BJ (cell line): ENCODE measurements at places on chromosomes 11 and 22.

GRCh38 chr11:45145379-45146071 lies 914 bp upstream of the PRDM11 start:
- DNase-seq, result no peak

GRCh38 chr11:37849706-37850105 lies 1251.7 kb upstream of the RAG2 start:
- no peak for DNase-seq

DNA sequence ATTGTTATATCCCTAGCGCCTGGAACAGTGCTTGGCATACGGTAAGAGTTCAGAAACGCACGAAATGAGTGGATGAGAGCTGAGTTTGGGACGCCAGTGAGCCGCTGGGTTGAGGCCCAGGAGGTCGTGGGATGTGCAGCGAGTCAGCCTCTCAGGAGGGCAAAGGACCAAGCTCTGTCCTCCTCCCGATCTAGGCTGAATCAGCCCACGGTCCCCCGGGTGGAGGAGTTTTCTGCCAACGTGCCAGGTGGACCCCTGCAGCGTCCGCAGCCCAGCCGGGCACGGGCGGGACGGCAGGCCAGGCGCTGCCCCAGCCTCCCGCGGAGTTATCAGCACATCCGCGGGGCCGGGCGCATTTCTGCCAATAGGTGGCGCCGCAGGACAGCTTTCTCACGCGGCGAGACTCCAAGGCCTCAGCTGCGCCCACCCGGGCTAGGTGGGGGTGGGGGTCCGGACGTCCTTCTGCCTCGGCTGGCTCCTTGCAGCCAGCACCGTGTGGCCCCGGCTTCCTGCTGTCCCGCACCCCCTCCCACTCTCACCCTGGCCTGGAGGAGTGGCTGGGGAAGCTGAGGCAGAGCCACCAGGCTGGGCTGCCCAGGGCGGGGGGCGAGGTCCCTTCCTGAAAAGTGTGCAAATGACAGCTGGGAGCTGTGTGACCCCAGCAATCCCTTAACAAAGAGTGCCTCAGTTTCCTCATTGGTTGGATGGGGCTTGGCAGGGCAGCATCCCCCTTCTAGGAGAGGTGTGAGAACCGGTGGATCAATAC lies 2.2 kb upstream of the RPS19BP1 start:
- no peak for DNase-seq

GRCh38 chr11:69039501-69039900 lies 9.2 kb upstream of the TPCN2 start:
- DNase-seq, result no peak

GRCh38 chr11:13134886-13135285 lies 125.8 kb downstream of the RASSF10 start:
- no peak for DNase-seq

DNA sequence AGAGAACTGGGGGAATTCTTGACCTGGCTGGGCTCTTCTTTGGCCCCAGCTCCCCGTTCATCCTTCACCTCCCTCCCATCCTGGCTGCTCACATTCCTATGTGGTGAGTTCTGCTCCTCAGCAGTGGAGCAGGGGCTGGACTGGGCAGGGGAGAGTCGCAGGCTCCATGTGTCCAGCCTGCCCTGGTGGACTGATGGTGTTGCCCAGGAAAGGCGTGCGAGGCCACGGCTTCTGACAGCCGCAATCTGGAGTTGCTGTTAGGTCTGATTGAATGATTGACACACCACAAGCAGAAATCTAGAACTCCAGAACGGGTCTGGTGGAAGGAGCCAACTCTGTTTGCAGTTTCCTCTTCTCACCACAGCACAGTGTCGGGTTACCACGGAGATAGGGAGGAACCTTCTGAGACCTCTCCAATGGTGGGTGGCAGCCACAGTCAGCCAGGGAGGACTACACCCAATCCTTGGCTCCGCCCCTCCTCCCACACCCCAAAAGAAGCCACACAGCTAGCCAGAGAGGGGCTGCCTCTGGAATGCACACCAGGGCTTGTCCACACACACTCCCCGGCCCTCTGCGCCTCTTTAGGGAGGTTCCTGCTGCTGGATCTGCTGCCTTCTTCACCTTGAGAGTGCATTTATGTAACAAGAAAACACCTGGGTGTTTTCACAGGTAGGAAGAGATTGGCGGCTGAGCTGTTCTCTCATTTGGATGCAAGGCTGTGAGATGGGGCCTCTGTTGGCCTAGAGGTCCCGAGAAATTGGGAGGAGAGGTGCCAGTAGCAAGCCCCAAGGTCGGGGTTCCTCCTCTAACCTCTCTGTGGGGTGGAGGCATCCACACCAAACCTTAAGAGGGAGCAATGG lies 56.4 kb upstream of the CD44 start:
- peak; percentile 64 for DNase-seq

- peak; percentile 74 for DNase-seq
Observed at GRCh38 chr11:74820763-74821162, 72.1 kb downstream of the RNF169 start.

- DNase-seq, result no peak
Observed at GRCh38 chr11:63920939-63921417, 4.0 kb upstream of the RCOR2 start.

GRCh38 chr22:47213571-47214230 lies 451.3 kb downstream of the TBC1D22A start:
- DNase-seq, result no peak

GRCh38 chr11:69941546-69942332 lies 122.5 kb upstream of the FGF3 start:
- no peak for DNase-seq

DNA sequence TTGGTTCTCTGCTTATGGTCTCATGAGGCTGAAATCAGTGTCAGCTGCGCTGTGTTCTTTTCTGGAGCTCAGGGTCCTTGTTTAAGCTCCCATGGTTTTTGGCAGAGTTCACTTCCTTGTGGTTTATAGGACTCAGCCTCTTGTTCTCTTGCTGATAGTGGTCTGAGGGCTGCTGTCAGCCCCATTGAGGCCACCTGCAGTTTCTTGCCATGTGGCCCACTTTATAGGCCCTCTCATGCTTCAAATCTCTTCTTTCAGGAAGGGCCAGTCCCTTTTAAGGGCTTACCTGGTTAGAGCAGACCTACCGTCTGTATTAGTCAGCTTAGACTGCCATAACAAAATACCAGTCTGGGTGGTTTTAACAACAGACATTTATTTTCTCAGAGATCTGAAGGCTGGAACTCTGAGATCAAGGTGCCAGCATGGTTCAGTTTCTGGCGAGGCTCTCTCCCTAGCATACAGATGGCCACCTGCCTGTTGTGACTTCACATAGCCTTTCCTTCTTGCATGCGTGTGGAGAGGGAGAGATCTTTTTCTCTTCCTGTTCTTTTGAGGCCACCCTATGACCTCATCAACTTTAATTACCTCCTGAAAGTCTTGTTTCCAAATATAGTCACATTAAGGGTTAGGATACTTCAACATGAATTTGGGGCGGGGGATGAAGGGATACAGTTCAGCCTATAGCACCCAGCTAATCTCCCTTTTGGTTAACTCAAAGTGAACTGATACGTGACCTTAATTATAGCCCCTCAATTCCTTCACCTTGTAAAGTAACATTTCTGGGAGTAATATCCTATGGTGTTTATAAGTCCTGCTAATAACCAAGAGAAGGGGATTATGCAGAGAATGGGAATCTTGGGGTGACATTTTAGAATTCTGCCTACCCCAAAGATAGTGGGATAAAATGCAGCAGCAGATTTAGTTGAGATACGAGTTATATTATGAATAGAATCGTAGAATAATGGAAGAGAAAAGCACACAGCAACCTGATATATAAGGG lies 131.8 kb downstream of the UVRAG start:
- DNase-seq, result no peak

- no peak for DNase-seq
Observed at GRCh38 chr11:77147668-77148321, 19.7 kb downstream of the MYO7A start.

GRCh38 chr22:32951807-32952153 lies 106.4 kb downstream of the SYN3 start:
- no peak for DNase-seq
